ENCODE measurements at places on chromosomes 6 and 20.

DNA sequence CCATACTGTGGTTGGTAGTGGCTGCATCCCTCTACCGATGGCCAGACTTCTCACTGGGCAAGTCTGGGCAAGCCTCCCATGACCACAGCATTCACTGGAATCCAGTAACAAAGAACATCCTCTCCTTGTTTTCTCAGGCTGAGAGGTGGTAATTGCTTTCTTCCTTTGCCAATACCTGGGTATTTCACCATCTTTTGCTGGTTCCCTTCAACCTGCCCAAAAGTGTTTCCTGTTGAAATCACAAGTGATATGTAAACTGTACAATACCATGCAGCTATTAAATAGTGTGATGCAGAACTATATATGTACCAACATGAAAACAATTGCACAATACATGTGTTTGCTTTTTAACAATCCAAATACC is at the start of gene PTCHD4:
TSS of gene PTCHD4 (minus strand) at position 55 of the 364 bp plus-strand sequence. CDS start 42,240 bp downstream, outside the sequence.
- no peak for DNase-seq

DNA sequence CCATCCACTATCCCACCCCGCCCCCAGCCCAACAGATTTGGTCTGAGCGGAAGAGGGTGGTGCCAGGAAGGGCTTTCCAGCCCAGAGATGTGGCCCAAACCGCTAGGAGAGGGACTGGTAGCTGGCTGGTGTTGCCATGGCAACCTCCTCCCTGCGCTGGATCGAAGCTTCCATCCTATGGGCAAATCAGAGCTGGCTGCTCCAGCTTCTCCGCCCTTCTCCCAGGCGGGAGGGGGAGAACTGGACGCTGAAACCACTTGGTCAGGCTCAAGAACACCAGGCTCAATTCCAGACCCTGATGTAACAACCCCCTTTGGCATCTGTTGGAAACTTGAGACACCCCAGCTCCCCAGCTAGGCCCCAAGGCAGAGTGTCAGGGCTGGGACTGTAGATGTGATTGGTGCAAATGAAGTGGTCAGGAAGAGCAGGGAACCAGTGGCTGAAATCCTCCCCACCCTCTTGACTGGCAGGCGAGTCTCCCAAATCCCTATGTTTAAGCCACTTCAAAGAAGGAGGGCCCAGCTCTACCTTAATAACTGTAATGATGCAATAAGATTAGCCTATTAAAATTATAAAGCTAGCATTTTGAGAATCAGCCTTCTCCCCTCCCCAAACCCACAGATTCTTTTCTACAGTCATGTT is 4.2 kb downstream of the RIMS4 start:
- no peak for DNase-seq

DNA sequence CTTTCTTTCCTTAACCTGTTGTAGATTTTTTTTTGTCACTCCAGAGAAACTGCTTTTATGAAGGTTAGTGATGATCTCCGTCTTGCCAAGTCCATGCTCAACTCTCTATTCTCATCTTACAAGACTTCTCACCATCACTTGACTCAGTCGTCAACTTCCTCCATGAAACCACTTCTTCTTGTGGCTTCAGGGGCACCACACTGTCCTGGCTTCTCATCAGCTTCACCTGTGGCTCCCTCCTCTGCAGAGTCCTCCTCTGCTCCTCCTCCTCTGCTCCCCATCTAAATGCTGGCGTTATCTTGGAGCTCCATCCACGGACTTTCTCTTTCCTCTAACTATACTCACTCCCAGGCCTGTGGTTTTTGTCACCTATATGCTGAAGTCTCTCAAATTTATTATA is 187.5 kb downstream of the BACH2 start:
- no peak for DNase-seq

- no peak for DNase-seq
These were observed 222.2 kb downstream of the TMEM242 start for GRCh38 chr6:157101166-157101565.

GRCh38 chr6:161027385-161027784 is 35.8 kb downstream of the MAP3K4 start:
- no peak for DNase-seq

GRCh38 chr20:20415321-20415720 is 47.4 kb downstream of the INSM1 start:
- DNase-seq = peak; percentile 62

DNA sequence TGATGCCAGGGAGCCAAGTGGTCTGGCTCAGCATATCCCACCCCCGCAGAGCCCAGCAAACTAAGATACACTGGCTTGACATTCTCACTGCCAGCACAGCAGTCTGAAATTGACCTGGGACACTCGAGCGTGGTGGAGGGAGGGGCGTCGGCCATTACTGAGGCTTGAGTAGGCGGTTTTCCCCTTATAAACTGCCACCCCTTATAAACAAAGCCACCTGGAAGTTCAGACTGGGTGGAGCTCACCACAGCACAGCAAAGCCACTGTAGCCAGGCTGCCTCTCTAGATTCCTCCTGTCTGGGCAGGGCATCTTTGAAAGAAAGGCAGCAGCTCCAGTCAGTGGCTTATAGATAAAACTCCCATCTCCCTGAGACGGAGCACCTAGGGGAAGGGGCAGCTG is 19.4 kb downstream of the TINAG start:
- DNase-seq = no peak
